Fibroblast of mammary gland (primary cell): ENCODE measurements at places on chromosomes 13 and 19.

DNA sequence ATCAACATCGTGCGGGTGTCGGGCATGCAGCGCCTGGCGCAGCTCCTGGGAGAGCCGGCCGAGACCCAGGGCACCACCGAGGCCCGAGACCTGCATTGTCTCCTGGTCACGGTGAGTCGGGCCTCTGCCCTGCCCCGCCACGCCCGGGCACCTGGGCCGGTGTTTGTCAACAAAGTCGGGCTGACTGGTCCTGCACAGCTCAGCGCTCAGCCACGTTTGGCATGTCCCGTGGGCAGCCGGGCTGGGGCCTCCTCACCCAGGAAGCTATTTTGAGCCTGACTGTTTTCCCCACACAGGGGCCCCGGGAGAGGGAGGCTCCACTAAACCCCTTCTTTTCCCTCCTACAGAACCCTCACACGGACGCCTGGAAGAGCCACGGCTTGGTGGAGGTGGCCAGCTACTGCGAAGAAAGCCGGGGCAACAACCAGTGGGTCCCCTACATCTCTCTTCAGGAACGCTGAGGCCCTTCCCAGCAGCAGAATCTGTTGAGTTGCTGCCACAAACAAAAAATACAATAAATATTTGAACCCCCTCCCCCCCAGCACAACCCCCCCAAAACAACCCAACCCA lies 1.3 kb downstream of the GADD45B start:
- no peak for DNase-seq

- peak; percentile 55 for DNase-seq
Observed at GRCh38 chr19:48390188-48391099, 907 bp downstream of the KDELR1 start.

- no peak for DNase-seq
Observed at GRCh38 chr13:33217256-33217655, 68.3 kb downstream of the STARD13 start.

DNA sequence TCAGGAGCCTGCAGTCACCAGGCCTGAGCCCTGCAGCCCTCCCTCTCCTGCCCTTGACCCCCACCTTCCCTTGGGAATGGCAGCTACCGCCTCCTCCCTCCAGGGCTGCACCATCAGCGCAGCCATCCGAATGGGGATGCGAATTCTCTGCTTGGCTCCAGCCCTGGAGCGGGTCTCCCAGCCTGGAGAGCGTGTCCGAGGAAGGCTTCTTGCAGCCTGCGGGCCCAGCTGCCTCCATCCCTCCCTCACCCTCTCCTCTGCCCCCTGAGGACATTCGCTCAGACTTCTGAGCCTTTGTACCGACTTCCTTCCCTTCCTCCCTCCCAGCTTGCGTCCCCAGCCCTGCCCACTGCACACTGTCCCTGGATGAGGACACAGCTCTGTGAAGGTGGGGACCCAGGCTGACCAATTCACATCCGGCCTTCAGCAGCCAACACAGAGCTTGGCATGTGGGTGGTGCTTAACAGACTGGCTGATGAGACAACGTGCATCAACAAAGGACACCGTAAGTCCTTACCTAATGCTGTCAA lies 6.0 kb upstream of the NKPD1 start:
- DNase-seq: no peak

GRCh38 chr19:8396563-8397203 lies 6.5 kb downstream of the RAB11B start:
- DNase-seq: peak; percentile 56

DNA sequence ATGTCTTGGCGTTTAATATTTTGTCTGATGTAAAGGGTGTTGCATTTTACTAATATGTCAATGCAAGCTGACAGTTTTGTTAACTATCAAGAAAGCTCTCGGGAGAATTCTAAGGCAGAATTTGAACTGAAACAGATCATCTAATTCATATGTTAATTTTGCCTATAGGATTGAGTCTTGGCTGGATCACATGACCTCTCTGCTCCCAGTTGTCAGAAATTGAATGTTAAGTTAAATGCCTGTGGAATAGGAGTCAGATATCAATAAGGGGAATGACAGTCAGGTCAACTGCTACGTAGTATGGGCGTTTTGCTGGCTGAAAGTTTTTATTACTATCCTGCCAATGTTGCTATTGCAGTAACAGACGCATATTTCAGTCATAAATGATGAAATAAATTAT lies 358.5 kb downstream of the MYO16 start:
- DNase-seq: no peak

DNA sequence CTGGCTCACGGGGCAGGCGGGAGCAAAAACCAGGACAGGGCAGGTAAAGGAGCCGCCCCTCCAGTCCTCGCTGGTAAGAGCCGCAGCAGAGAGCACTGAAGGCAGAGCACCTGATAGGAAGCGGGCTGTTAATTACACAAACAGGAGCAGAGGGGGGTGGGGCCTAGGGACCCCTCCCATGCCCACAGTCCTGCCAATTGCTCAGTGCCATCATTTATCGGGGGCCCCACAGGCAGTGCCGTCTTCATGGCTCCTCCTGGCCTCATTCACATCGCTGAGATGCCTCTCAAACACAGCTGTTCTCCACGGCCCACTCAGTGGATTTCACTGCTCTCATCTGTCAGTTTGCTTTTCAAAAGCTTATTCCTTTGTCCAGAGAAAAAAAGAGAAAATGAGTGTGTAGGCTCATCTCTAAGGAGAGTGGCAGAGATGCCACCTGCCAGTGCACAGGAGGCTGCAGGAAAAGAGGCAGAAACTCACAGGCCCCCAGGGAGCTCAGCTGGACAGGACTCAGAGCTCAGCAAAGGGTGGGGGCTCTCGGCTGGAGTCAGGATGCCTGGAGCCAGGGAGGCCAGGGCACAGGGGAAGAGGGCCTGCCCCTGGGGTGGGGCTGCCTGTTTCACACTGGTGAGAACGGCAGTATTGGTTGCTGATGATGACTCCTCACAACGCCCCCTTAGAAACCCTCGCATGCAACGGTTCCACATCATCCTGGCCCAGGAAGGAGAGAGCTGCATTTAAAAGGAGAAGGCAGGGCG lies 174.6 kb downstream of the COL4A1 start:
- no peak for DNase-seq

DNA sequence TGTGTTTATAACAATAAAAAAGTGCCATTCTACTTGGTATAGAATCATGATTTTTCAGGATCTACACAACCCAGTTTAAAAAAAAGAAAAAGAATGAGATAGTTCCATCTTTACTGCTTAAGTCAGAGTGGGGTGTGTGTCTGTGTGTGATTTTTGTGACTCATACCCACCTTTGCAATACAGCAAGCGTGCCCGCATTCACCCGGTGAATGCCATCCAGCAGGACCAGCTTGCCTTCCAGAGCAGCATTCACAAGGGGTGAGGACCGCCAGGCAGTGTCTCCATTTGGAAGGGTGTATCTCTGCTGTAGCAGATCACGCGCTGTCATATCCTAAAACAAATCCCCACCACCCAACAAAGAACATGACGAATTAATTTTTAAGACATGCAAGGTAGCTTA lies 127.7 kb downstream of the VWA8 start:
- no peak for DNase-seq

- DNase-seq: no peak
Observed at GRCh38 chr13:113283904-113284303, 13.1 kb upstream of the LAMP1 start.

DNA sequence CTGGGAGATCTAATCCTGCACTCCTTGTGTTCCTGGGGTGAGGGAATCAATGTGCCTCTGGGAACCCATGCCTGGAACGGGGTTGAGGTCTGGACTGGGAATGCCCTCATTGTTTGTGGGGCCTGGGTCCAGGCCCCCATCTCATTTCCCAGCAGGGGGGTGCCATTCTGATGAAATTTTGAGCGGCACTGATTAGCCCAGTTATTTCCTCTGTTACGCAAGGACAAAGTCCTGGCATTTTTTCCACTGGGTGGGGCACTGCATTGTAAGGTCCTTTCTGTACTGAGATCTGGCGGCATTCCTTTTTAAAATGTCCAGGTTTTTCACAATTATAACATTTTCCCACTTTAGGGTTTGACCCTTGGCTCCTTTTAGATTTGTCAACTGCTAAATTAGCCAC lies 14.8 kb downstream of the FPR3 start:
- DNase-seq: no peak

DNA sequence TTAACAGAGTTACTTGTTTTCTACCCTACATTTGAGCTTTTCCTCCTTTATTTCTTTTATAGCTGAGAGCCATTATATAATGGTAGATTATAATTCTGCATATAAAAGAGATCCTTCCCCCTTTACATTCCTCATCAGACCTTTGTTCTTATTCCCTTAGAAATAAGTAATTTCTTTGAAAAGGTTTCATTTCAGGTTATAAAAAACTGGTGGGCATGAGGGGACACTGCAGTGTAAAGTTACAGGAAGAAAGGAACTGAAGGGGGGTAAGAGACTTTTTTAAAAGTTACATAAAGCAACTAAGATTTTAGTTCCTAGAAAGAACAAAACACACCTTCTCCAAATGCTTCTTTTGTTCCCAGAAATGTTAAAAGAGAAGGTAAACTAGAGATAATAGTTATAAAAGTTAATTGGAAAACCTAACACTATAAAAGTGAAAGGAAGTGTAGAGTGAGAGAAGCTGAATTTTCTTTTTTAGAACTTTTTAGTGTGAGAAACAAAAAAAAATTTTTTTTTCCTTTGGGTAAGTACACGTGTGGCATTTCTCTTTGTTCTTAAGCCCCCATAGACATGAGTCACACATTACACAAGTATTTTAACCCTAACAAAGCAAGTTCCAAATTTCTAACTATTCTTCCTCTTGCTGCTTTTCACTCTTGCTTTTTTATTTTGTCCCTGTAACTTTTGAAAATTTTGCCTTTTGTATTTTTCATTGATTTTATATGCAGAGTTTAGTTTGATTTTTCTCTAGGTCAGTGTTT lies 106.4 kb upstream of the MLNR start:
- peak; percentile 78 for DNase-seq

GRCh38 chr19:46449228-46449627 lies 20.5 kb upstream of the PNMA8C start:
- DNase-seq: no peak

GRCh38 chr19:34171539-34171876 lies 796 bp upstream of the LSM14A start:
- DNase-seq: peak; percentile 89

DNA sequence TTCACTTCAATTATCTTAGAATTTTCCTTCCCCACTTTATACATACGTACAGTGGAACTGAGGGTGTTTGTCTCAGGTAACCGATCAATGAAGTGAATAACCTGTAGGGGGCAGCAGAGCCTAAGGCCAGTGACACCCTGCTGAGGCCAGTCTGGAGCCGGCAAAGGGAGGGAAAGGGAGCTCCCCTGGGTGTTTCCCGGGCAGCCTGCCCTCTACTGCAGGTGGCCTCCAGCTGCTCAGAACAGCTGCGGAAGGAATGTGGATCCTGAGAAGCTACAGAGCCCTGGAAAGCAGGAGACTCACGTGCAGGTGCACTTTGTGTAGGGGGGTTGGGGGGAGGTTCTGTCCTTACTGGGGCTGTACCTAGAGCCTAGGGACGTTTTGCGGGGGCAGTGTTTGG lies 832 bp upstream of the ZNF491 start:
- DNase-seq: peak; percentile 90

DNA sequence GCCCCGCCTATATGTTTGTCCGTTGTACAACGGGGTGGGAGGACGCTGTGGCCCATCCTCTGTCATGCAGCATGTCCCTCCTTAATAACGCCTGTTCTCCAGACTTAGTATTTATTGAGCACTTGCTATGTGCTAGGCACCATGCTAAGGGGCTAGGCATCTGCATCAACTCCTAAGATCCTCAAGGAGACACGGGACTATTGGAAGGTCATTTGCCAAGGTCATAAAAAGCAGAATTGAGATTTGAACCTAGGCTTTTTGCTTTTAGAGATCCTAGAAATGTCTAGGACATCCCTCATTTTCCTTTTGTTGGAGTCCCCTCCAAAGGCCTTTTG lies 1.8 kb upstream of the MAST1 start:
- DNase-seq: no peak

GRCh38 chr19:4174213-4174894 lies 8.0 kb downstream of the SIRT6 start:
- DNase-seq: no peak

GRCh38 chr13:23751195-23751594 lies 138.0 kb downstream of the MIPEP start:
- DNase-seq: peak; percentile 15

GRCh38 chr13:59774491-59774971 lies 389.2 kb downstream of the DIAPH3 start:
- peak; percentile 61 for DNase-seq

DNA sequence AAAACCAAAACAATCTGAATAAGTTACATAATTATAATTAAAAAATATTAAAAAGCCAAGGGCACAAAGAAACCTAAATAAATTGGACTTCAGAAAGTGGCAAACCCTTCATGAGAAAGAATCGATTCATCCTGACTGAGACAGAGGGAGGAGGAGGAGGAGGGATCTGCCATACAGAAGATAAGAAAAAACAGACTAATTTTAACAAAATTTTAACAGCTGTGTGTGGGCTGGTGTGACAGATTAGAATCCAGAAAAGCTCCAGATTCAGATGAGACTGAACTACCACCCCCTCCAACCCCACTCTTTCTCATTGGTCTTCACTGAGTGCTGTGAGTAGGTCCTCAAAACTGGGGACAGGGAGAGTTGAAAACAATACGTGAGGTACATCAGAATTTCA lies 111.5 kb upstream of the HTR2A start:
- DNase-seq: no peak

DNA sequence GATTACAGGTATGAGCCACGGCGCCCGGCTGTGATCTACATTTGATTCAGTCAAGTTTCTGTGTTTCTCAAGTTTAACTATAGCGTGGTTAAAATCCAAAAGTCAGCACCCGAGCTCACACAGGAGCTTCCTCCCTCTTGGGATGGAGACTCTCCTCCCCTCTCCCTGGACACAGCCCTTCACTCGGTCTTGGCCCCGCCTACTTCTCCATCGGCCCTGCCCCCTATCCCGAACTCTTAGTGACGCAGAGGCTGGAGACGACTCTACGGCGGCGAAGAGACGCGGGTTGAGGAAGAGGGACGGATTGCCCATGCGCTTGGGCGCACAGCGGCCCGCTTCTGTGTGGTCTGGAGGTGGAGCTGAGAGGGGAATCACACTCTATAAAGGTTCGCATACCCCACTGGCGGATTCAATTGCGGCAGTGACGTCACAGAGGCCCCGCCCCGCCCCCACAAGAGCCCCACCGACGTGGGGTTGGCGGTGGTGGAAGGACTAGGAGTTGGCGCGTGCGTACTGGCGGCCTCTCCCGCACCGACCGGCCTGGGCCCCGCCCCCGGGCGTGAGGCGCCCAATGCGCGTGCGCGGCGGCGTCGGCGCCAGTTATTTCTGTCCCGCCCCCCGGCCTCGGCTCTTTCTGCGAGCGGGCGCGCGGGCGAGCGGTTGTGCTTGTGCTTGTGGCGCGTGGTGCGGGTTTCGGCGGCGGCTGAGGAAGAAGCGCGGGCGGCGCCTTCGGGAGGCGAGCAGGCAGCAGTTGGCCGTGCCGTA lies at the start of gene TRIM28:
Gene TRIM28 (plus strand): TSS at position 239 of the 765 bp plus-strand sequence. CDS start 694 bp downstream, outside the sequence.
- DNase-seq: peak; percentile 99
